ENCODE measurements at places on chromosomes 1 and 21.

DNA sequence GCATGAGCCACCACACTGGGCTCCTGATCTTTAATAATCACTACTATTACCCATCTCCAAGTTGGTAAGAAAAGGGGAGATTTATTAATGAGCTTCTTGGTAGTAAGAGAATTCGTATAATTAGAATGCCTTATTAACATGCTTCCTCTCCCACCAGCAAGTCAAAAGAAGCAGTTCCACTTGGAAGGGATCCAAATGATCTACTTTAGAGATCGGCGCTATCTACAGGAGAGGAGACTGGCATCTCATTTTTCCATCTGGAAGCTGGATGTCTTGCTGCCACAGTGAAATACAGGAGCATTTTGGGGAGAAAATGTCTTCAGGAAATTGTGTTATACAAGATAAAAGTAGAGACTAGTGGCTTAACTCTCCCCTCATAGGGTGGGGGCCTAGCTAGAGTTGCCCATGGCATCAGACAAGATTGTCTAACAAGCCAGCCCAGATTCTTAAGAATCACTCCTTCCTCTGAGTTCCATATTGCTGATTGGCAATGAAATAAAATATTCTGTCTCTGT lies 33.6 kb upstream of the CAMSAP2 start:
- no peaks in the 10 kb centered on the region for H3K27me3 ChIP-seq
- H3K4me1 ChIP-seq, result no peaks in the 10 kb centered on the region
- no peak overlapping the region for H3K27ac ChIP-seq
- no peak overlapping the region for H3K4me3 ChIP-seq
- DNase-seq, result no peak

GRCh38 chr1:202235856-202236837 lies 42.5 kb downstream of the LGR6 start:
- peak overlapping the region; percentile 35 for H3K27ac ChIP-seq
- no peak overlapping the region for H3K4me3 ChIP-seq
- DNase-seq, result peak; percentile 96
- H3K27me3 ChIP-seq, result peaks cover 4% of the 10 kb centered on the region
- peaks cover 16% of the 10 kb centered on the region for H3K4me1 ChIP-seq

- H3K4me1 ChIP-seq, result no peaks in the 10 kb centered on the region
- peaks cover 6% of the 10 kb centered on the region for H3K27me3 ChIP-seq
- no peak for DNase-seq
- H3K4me3 ChIP-seq, result no peak overlapping the region
- no peak overlapping the region for H3K27ac ChIP-seq
- no peaks in the 10 kb centered on the region for H3K36me3 ChIP-seq
These were observed 39.2 kb upstream of the POU3F1 start for GRCh38 chr1:38085666-38086330.

DNA sequence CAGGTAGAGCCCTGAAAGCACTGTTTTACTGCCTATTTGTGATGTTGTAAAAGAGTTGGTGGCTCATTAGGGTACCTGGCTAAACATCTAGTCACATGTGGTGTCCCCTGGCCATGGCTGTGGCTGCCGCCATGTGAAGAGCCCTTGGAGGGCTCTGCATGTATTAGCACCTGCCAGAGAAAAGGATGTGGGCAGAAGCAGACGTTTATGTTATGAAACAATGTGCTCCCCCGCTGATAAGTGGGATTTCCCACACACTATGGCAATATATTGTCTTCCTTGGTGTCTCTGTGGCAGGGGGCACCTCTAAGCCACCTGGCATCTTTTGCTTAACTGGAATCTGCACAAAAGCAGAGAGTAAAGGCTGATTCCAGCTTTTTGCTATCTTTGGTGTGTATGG lies 9.6 kb downstream of the TENT5C start:
- no peak overlapping the region for H3K4me3 ChIP-seq
- no peak for DNase-seq
- no peak overlapping the region for H3K27ac ChIP-seq
- H3K27me3 ChIP-seq, result no peaks in the 10 kb centered on the region
- H3K4me1 ChIP-seq, result peaks cover 26% of the 10 kb centered on the region
- H3K36me3 ChIP-seq, result no peaks in the 10 kb centered on the region

DNA sequence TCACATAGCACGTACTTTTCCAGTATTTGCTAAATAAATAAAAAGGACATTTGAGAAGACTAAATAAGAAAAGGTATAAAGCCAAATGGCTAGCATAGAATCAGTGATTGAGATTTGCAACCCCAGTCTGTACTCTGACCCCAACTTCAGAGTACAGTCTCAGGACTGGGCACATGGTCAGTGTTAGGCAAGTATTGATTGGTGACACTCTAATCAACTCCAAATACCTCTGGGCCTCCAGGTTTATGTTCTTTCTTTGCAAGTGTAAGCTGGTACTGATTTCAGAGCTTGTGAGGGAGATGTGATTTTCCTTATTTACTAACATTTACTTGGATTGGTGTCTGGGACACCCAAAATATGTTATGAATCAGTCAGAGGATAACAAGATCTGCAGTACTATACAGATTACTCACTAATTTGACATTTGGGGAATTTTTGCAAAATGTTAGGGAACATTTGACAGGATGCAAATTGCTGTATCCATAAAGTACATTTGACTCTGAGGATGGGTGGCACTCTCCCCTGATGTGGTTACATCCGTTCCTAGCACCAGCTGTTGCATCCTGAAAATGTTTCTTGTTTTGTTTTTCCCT lies 34.2 kb downstream of the LMO4 start:
- H3K4me3 ChIP-seq, result no peak overlapping the region
- no peaks in the 10 kb centered on the region for H3K36me3 ChIP-seq

DNA sequence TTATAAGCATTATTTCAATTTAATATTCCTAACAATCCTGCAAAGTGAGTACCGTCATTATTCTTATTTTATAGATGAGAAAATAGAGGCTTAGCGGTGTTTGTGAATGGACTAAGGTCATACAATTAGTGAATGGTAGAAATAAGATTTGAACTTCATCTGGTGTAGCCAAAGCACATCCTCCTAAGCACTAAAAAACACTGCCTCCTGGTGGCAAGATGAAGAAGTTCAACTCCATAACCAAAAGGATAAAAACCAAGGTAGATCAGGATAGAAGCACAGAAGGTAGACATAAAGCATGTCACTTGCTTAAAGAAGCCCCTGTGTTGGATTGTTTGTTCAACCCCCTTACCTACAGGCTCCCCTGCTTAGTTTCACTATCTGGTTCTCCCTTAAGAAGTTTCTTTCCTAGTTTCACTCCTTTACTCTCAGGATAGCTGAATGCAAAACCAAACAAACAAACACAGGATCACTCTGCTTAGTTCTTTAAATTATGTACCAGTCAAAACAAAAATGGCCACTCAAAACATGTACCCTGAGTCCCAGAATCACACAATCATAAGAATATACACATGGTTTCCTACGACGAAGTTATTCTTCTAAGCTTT lies 12.7 kb upstream of the AIM2 start:
- H3K27me3 ChIP-seq, result peaks cover 2% of the 10 kb centered on the region
- no peaks in the 10 kb centered on the region for H3K36me3 ChIP-seq
- H3K4me1 ChIP-seq, result peaks cover 12% of the 10 kb centered on the region
- H3K4me3 ChIP-seq, result no peak overlapping the region

- DNase-seq, result no peak
- no peaks in the 10 kb centered on the region for H3K36me3 ChIP-seq
- H3K4me3 ChIP-seq, result no peak overlapping the region
- H3K27me3 ChIP-seq, result peaks cover 57% of the 10 kb centered on the region
- no peak overlapping the region for H3K27ac ChIP-seq
- no peaks in the 10 kb centered on the region for H3K4me1 ChIP-seq
These were observed 681 bp upstream of the UBXN10 start for GRCh38 chr1:20184997-20185833.

GRCh38 chr1:63946866-63947491 lies 173.2 kb downstream of the ROR1 start:
- no peak overlapping the region for H3K27ac ChIP-seq
- no peak for DNase-seq
- no peaks in the 10 kb centered on the region for H3K36me3 ChIP-seq
- no peak overlapping the region for H3K4me3 ChIP-seq

- no peak for DNase-seq
- no peak overlapping the region for H3K27ac ChIP-seq
- H3K27me3 ChIP-seq, result no peaks in the 10 kb centered on the region
- no peaks in the 10 kb centered on the region for H3K36me3 ChIP-seq
- no peak overlapping the region for H3K4me3 ChIP-seq
These were observed 105.3 kb downstream of the CACNA1E start for GRCh38 chr1:181588631-181589030.

GRCh38 chr1:206686478-206687249 lies 2.0 kb downstream of the MAPKAPK2 start:
- H3K4me1 ChIP-seq, result peaks cover 33% of the 10 kb centered on the region
- H3K36me3 ChIP-seq, result no peaks in the 10 kb centered on the region
- DNase-seq, result no peak
- H3K27ac ChIP-seq, result peak overlapping the region; percentile 99
- no peaks in the 10 kb centered on the region for H3K27me3 ChIP-seq

DNA sequence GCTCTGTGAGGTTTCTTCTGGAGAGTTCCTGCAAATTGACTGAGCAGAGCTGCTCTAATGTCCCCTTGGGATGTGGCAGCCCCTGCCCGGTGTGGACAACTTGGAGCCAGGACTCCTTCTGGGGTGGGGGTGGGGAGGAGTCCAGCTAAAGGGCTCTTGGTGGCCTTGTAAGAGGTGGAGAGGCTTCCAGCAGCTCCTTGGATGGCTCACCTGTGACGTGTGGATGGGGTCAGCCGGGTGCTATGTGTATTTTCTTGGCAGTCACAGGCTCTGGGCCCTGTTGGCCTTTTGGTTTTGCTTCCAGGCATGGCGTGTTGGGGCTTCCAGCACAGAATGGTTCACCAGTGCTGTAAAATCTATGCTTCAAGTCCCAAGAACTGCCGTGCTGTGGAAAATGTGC lies 38.2 kb downstream of the TRAPPC10 start:
- DNase-seq, result no peak
- H3K4me1 ChIP-seq, result peaks cover 20% of the 10 kb centered on the region
- H3K4me3 ChIP-seq, result no peak overlapping the region
- peaks cover 3% of the 10 kb centered on the region for H3K36me3 ChIP-seq
- H3K27ac ChIP-seq, result no peak overlapping the region

GRCh38 chr1:15953791-15954241 lies 22.1 kb downstream of the ZBTB17 start:
- H3K4me1 ChIP-seq, result peaks cover 54% of the 10 kb centered on the region
- H3K27ac ChIP-seq, result peak overlapping the region; percentile 91
- no peaks in the 10 kb centered on the region for H3K27me3 ChIP-seq
- H3K36me3 ChIP-seq, result peaks cover 5% of the 10 kb centered on the region

DNA sequence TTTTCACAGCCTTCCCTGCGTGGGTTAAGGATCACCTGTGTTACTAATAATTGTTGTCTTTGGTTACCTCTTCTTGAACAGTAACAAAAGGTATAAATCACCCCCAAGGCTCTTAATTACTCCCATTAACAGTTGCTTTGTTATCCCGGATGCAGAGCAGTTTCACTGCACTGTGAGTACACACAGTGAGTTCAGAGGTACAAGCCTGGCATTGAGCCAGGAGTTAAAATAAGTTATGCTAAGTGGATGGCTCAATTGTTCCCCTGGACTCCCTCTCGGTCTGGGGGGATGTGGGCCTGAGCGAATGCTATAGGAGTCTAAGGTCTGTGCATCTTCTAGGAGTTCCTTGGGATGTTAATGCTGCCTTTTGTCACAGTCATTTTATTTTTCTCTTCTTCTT lies 258.3 kb downstream of the ATG4C start:
- H3K4me3 ChIP-seq, result no peak overlapping the region
- H3K4me1 ChIP-seq, result no peaks in the 10 kb centered on the region
- no peak overlapping the region for H3K27ac ChIP-seq
- H3K36me3 ChIP-seq, result no peaks in the 10 kb centered on the region
- DNase-seq, result no peak

DNA sequence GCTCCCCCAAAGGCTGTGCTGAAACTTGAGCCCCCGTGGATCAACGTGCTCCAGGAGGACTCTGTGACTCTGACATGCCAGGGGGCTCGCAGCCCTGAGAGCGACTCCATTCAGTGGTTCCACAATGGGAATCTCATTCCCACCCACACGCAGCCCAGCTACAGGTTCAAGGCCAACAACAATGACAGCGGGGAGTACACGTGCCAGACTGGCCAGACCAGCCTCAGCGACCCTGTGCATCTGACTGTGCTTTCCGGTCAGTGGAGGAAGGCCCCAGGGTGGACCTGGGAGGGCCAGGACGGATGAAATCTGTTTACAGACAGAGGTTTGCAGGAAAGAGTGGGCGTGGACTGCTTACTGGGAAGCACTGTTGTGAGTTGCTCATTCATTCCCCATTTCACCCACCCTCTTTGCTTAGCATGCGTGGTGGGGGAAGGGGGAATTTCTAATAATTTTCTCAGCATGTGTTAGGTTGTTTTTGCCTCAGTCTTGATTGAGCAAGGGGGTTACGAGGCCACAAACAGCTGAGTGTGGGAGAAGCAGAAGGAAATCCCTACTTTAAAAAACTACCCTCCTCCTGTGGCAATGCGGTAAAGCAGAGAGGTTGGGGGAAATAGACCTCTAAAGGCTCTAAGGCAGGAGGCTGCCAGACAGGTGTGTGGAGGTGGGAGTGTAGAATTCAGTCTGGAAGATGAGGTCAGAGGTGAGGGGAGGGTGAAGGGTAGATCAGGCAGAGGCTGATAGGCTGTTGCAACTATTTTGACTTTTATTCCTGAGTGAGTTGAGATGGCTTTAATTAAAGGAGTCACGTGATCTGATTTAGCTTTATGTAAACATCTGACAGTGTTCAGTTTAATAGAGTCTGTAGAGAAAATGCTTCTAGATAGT lies 1.3 kb downstream of the FCGR2A start:
- no peaks in the 10 kb centered on the region for H3K36me3 ChIP-seq
- no peak overlapping the region for H3K27ac ChIP-seq

DNA sequence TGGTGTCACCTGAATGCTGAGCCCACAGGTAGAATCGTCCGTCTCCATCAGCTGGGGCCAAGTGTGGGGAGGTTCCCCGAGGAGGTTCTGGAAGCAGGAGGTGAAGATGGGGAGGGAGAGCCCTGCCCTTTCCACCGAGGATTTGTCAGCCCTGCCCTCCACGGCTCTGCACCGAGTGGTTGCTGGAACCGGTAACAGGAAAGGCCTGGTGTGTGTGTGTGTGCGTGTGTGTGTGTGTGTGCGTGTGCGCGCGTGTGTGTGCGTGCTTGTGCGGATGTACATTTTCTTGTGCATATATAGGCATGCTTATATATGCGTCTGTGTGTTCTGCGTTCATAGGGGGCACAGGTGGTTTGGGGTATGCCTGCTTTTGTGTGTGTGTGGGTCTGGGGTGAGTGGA lies 3.5 kb downstream of the NBL1 start:
- peaks cover 2% of the 10 kb centered on the region for H3K36me3 ChIP-seq
- no peak overlapping the region for H3K4me3 ChIP-seq
- no peak overlapping the region for H3K27ac ChIP-seq
- no peak for DNase-seq

- no peaks in the 10 kb centered on the region for H3K36me3 ChIP-seq
- no peak overlapping the region for H3K27ac ChIP-seq
- H3K4me1 ChIP-seq, result no peaks in the 10 kb centered on the region
These were observed 276.9 kb upstream of the ZRANB2 start for GRCh38 chr1:71357708-71358107.

DNA sequence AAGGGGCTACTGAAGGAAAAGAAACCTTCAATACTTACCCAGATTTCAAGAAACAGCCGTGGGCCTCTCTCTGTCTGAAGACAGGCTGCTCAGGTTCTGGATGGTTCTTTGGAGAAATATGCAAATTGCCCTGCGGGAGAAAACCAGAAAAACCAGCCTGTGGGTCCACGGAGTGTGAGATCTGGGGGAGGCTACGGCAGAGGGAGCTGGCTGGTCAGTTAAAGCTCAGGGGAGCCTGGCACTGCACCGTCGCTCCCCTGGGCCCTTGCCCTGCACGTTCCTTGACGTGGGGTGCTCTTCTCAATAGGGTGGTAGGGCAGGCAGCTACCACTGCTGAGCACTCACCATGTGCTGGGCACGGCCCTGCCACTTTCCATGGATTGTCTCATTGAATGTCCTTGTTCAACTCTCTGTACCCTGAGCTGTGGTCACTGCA lies 12.7 kb downstream of the TMCO4 start:
- no peak overlapping the region for H3K27ac ChIP-seq
- H3K27me3 ChIP-seq, result no peaks in the 10 kb centered on the region
- H3K4me3 ChIP-seq, result no peak overlapping the region
